Stimulated activated CD4-positive, alpha-beta T cell treated with anti-CD3 and anti-CD28 coated beads, Interleukin-1b, Interleukin-23, amount 100 ng/mL, for 24 hours (primary cell): ENCODE measurements at places on chromosomes 6 and 20.

- DNase-seq = no peak
Measured at GRCh38 chr6:125546841-125547251, 202.6 kb upstream of the HEY2 start.

GRCh38 chr6:33720998-33721397 lies 9.5 kb upstream of the UQCC2 start:
- DNase-seq = no peak

DNA sequence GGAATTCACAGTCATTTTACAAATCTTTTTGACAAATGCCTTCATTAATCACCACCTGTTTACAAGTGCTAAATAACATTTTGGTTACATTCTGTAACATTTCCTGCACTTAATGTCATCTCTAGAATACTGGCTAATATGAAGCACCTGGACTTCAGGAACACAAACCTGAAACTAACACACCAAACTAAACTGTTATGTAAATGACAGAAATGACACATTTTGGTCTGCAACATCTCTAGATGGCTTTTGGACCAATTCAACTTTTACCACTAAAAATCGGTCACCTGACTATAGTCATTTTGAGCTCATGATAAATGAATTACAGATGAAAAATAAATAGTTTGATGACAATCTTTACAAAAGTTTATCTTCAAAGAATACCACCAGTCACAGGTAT lies 80.6 kb downstream of the ATG5 start:
- DNase-seq = no peak

DNA sequence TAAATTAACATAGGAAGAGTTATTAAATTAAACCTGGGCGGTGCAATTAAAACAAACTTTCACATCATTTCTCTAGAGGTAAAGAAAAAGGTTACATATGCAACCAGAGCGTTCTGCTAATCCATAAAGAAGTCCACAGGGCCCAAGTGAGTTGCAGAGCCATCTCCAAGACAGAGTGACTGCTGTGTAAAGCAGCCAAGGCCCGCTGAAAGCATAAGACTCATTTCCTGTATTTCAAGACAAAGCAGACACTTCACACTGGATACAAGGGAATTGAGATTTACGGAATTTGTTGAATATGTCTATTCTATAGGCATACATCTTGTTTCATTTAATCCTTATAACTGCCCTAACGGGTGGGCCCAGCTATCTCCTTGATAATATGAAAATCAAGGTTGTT lies 422.8 kb downstream of the CBLN4 start:
- no peak for DNase-seq

GRCh38 chr20:17430125-17430950 lies 100.8 kb downstream of the BFSP1 start:
- no peak for DNase-seq

GRCh38 chr6:119647309-119647708 lies 297.7 kb upstream of the MAN1A1 start:
- no peak for DNase-seq

- DNase-seq = no peak
Measured at GRCh38 chr20:43185901-43186300, 3.8 kb downstream of the PTPRT start.
